Astrocyte of the hippocampus (primary cell): ENCODE measurements at places on chromosomes 3 and 15.

DNA sequence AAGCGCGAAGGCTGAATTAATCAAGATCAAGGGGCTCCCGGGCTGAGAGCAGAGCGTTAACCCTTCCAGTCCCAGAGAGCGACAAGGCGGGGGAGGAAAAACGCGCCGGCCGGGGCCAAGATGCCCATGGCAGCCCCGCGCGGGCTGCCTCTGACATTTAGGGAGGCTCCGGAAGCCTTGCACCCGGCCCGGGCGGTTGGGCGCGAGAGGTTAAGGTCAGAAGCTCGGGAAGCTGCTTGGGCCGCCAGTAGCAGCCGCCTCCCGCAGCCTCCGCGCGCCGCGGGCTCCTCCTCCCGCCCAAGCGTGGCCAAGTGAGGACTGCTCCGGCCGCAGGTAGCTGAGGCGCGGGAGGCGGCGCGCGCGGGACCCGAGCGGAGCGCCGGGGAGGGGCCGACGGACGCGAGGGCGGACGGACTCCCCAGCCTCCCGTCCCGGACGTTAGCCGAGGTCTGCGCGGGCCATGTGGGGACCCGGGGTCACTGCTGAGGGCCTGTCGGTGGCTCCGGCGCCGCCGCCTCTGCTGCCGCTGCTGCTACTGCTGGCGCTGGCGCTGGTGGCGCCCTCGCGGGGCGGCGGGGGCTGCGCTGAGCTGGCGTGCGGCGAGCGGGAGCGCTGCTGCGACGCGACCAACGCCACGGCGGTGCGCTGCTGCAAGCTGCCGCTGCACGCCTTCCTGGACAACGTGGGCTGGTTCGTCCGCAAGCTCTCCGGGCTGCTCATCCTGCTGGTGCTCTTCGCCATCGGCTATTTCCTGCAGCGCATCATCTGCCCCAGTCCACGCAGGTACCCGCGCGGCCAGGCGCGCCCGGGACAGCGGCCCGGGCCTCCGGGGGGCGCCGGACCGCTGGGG lies at the start of gene C3orf80:
TSS of gene C3orf80 (plus strand) at position 247 of the 850 bp plus-strand sequence. CDS start at position 461, 214 bp downstream.
- DNase-seq: peak; percentile 68

DNA sequence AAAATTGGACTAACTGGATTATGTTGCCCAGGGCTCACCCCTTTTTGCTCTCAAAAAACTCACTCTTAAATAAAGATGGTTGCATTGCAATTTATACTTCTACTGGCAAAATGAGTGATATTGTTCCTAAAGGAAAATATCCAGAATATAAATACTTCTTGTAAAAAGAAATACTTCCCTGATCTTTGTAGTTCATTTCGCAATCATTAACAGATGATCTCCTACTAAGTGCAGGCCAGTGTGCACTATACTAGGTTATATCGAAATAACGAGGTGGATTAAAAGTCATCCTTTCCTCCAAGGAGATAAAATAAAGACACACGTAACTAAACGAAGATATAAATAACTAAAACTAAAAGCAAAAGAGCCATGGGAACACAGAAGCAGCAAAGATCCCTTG lies 63.0 kb downstream of the MEX3B start:
- no peak for DNase-seq

GRCh38 chr3:101836652-101837598 lies 12.4 kb upstream of the NFKBIZ start:
- peak; percentile 78 for DNase-seq

- no peak for DNase-seq
These were observed 149.4 kb downstream of the SNRK start for GRCh38 chr3:43435706-43436105.

- DNase-seq: peak; percentile 79
These were observed 246.2 kb upstream of the TBL1XR1 start for GRCh38 chr3:177443469-177443868.
